ENCODE measurements at places on chromosomes 13 and 19.

DNA sequence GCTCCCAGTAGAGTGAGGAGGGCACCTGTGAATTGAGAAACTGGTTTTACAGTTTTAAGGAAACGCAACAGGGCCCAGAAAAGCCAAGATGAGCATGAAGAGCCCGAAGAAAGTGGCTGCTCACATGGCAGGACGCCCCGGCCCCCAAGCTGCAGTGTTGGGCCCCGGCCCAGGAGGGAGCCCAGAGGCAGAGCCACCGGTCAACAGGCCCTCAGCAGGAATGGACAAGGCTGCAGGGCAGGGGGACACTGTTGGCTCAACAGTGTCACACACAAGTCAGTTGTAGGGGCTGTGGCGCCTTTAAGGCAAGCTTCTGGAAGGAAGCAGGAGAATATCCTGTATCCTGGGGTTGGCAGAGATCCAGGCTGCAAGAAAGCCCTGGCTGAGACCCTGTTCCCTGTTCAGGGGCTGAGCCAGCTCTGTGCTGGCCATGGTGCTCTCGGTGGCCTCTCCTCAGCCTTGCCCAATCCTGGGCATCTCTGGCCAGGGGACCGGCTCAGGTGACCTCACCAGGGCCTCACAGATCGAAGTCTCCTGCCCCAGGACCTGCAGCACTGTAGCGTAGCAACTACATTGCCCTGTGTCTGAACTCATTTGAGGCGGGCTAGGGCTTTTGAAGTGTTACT is 28.0 kb downstream of the UPF1 start:
- DNase-seq, result no peak

GRCh38 chr13:29884671-29885430 is 34.4 kb upstream of the UBL3 start:
- no peak for DNase-seq

GRCh38 chr13:42021851-42022250 is 26.6 kb upstream of the DGKH start:
- no peak for DNase-seq

- no peak for DNase-seq
Observed at GRCh38 chr13:19657872-19658591, 24.6 kb downstream of the MPHOSPH8 start.

- no peak for DNase-seq
Observed at GRCh38 chr19:15595069-15595468, 19.9 kb upstream of the CYP4F8 start.

GRCh38 chr13:111396457-111396856 is 76.0 kb downstream of the TEX29 start:
- DNase-seq, result no peak

DNA sequence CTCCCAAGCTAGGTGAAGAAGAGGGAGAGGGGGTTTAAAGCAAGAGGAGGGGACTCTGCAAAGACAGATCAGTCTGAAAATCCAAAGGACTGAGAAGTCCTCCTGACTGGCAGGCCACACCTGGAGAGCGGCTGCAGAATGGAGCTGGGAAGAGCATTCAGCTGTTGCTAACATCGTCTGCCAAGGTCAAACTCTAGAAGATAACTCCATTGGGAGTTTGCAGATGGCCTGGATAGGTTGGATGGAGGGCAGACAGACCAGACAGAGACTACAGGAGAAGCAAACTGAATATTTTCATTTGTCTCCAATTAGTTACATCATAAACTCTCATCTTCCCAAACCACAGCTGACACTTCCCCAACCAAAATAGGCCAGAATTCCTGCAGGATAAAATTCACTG is 19.9 kb upstream of the SHISA2 start:
- DNase-seq, result no peak

- DNase-seq, result no peak
Observed at GRCh38 chr19:18477974-18478373, 40.0 kb upstream of the ISYNA1 start.

DNA sequence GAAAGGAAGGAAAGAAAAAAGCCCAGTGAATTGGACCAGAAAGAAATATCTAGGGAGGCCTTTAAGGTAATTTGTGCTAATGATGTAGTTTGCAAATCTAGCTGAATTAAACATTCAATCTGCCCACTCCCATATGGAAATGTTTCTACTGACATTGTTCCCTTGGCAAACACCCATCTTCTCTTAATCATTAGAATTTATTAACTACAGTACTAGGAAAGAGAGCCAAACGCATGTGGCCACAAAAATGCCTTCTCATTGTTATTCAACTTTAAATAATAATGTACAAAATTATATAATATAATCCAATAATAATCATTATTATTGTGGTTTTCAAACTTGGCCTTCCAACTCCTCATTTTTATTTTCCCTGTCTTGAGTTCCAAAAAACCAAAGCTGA is 234.7 kb downstream of the NHLRC3 start:
- no peak for DNase-seq
